ENCODE measurements at places on chromosomes 6 and 20.

GRCh38 chr6:13697857-13698256, 13.8 kb downstream of the RANBP9 start:
- DNase-seq = no peak

DNA sequence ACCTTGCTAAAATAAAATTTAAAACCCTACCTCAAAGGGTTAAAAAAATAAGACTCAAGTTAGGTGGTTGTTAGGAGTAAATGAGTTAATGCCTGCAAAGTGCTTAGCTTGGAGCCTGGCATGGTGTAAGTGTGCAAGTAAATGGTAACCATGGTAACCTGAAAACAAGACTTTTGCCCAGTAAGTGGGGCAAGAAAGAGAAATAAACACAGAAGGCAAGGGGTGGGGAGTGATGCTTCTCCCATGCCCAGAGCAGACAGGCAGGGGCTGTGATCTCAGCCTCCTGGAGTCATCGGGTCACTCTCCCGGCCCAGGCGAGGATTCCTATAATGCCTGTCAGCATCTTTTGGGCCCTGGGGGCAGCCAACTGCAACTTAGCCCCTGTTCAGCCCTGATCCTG, 59.2 kb upstream of the SLC32A1 start:
- no peak for DNase-seq

DNA sequence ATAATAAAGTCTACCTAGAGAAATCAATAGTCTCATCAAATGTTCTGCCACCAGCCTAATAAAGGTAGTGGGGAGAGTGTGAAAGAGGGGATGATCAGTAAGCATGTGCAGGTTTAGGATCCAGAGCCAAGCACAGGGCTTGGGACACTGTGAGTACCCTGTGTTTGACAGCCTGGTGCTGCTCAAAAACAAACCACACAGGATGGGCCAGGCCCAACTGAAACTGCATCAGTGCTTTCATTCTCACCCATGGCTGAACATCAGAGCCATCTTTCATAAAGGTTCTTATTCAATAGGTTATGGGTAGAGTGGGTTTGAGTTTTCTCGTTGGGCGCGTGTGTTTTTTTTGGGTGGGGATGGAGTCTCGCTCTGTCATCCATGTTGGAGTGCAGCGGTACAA, 87.3 kb upstream of the NHSL1 start:
- DNase-seq = no peak

- no peak for DNase-seq
Measured at GRCh38 chr20:17287998-17288397, 61.2 kb downstream of the PCSK2 start.

DNA sequence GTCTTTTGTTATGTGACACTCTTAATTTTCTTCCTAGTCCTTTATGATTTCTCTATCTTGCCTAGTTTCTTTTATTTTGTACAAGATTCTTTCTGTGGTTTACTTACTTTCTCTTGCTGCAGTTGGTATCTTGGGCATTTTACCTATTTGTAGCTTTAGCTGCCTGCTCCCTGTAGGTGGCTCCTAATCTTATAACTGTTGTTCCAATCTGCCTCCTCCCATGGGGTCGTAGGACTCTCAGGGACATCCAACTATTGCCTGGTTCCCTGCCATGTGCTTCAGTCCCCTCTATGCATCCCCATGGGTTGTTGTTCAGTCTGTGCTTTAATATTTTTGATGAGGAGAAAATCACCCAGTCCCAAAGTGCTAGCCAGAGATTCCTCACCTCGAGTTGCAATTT, 31.4 kb downstream of the RIN2 start:
- no peak for DNase-seq

DNA sequence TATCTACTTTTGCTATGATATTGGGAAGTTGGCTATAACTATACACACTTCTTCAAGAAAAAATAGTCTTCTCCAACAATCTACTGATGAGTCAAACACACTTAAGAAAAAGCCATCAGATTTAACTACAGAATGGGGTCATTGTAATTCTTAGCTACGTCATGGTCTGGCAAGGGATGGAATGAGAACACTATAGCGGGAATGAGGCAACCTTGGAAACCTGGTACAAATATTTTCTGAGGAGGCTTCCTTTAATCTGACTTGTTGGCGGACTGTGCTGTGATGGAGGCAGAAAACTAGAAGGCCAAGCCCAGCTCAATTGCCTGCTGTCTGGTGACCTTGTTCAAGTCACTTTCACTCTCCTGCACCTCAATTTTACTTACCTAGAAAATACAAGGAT, 586.8 kb upstream of the JAG1 start:
- DNase-seq = no peak

GRCh38 chr20:17856024-17856564, 112.5 kb downstream of the SNX5 start:
- DNase-seq = no peak

- no peak for DNase-seq
Measured at GRCh38 chr20:49260218-49260617, 17.6 kb downstream of the ZNFX1 start.

- peak; percentile 41 for DNase-seq
Measured at GRCh38 chr6:128069188-128069587, 168.3 kb upstream of the THEMIS start.

GRCh38 chr6:138600726-138601125, 101.4 kb upstream of the NHSL1 start:
- peak; percentile 3 for DNase-seq

GRCh38 chr20:48732081-48732829, 95.5 kb downstream of the PREX1 start:
- no peak for DNase-seq

DNA sequence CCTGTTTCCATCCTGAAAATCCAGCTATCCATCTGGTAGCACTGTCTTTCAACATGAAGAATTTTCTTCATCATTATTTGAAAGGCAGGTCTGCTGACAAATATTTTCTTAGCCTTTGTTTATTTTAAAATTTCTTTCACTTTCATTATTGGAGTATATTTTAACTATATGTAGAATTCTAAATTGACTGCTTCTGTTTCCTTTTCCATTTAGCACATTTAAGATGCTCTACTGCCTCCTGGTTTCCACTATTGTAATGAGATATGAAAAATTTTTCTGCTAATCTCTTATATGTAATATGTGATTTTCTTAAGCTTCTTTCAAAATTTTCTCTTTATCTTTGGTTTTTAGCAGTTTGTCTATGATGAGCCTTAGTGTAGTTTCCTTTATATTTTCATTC, 97.3 kb downstream of the TBC1D32 start:
- DNase-seq = no peak

- no peak for DNase-seq
Measured at GRCh38 chr6:11536795-11537194, 754 bp upstream of the TMEM170B start.

GRCh38 chr6:149900620-149901443, 2.9 kb upstream of the RAET1E start:
- no peak for DNase-seq

DNA sequence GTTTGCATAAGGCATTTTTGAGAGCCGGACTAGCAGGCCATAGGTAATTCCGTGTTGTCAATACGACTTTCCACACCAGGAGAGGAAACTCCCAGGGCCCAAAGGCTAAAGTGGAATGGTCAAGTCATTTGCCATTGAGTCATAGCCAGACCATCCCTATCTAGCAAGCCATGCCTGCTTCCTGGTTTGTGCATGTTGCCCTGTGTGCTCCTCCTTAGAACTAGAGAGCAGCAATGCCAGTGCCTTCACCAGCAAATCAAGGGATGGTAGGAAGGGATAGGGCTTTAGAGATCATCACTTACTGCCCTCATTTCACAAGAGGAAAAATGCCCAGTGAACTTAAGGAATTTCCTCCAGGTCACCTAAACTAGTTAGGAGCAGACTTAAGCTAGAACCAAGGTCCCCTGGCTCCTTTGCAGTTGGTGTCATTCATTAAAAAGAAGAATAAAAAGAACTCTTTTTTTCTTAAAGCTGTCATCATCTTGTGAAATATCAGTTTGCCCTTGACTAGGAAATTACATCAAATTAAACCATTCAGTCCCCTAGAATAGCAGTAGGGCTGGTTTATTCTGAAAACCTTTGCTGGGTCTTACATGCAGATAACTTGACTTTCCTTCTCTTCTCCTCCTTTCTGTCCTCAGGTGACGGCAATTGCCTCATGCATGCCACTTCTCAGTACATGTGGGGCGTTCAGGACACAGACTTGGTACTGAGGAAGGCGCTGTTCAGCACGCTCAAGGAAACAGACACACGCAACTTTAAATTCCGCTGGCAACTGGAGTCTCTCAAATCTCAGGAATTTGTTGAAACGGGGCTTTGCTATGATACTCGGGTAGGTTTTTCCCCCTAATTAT, 7.4 kb downstream of the TNFAIP3 start:
- no peak for DNase-seq

DNA sequence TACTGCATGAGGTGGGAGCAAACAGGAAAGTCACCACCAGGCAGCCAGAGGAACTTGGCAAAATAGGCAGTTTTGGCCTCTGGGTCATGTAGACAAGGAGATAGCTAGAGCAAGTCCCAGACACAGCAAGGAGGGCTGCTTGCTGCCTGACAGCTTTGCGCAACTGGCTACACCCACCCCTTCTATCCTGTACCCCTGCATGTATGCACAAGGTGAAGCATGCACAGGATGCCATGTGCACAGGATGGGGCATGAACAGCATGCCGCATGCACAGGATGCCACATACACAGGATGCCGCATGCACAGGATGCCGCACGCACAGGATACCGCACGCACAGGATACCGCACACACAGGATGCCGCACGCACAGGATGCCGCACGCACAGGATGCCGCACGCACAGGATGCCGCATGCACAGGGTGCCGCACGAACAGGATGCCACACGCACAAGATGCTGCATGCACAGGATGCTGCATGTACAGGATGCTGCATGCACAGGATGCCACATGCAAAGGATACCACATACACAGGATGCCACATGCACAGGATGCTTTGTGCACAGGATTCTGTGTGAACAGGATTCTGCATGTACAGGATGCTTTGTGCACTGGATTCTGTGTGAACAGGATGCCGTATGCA, 104.9 kb upstream of the IYD start:
- no peak for DNase-seq

GRCh38 chr6:117290173-117290846, 25.0 kb downstream of the VGLL2 start:
- no peak for DNase-seq

- DNase-seq = no peak
Measured at GRCh38 chr20:46031701-46032254, 2.8 kb downstream of the SLC12A5 start.
